ENCODE measurements at places on chromosomes 11 and 22.

DNA sequence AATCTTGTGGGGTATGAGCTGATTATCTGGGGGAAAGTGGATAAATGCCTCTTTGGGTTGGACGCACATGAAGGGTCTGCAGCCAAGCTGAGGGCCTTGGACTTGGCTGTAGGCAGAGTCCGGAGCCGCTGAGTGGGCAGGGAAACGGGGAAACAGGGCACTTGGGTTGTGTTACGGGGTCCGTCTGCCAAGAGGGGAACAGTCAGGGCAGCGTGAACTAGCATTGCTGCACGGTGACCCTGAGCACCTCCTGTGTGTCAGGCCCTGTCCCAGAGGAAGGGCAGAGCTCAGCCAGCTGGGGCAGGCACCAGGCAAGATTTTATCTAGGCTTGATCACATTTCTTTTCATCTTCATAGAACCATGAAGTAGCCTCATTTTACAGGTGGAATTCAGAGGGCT is 11.9 kb downstream of the FAM83F start:
- DNase-seq, result no peak

DNA sequence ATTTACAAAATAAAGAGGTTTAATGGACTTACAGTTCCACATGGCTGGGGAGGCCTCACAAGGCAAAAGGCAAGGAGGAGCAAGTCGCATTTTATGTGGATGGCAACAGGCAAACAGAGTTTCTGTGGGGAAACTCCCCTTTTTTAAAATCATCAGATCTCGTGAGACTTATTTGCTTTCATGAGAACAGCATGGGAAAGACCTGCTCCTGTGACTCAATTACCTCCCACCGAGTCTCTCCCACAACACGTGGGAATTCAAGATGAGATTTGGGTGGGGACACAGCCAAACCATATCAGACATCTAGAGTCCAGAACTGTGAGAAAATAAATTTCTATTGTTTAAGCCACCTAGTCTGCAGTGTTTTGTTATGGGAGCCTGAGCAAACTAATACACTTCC is 80.8 kb downstream of the ME3 start:
- no peak for DNase-seq

GRCh38 chr11:82631722-82632630 is 101.7 kb downstream of the FAM181B start:
- DNase-seq, result no peak

GRCh38 chr11:23569547-23569946 is 709.3 kb upstream of the CCDC179 start:
- no peak for DNase-seq

DNA sequence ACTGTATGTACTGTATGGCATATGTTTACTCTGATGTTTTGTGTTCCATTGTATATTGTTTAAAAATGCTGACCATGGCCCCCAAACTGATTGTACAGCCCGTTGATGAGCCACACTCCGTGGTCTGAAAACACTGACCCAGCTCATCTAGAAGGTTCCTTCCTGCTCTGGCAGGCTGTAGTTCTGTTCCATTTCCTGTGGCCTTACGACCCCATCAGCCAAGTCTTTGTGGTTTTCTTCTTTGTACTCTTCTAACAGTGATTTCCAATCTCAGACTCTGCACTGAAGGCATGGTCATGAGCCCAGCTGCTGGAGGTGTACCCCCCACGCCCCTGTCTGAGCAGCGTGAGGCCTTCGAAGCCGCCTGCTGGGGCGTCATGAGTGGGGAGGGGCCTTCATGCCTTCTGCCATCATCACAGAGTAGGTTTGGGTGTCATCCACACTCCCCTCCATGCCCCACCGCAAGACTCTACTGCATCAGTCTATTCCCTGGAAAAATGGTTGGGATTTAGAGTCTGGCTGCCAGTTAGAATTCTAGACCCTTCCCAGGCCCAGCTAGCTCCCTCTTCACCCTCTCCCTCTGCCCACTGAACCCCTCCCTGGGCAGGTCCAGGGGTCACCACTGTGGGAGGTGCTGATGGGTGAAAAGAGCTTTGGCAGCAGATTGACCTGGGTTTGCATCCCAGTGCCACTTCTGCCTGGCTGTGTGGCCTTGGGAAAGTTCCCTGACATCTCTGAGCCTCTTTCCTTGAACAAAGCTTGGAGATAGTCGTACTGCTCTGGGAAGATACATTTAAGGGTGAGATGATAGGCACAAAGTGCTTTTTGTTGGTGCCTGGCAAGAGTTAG is 11.3 kb upstream of the C11orf96 start:
- DNase-seq, result no peak

- DNase-seq, result no peak
Observed at GRCh38 chr22:44181033-44181911, 547 bp downstream of the PARVG start.

- DNase-seq, result no peak
Observed at GRCh38 chr11:77654770-77655434, 17.3 kb upstream of the CLNS1A start.

DNA sequence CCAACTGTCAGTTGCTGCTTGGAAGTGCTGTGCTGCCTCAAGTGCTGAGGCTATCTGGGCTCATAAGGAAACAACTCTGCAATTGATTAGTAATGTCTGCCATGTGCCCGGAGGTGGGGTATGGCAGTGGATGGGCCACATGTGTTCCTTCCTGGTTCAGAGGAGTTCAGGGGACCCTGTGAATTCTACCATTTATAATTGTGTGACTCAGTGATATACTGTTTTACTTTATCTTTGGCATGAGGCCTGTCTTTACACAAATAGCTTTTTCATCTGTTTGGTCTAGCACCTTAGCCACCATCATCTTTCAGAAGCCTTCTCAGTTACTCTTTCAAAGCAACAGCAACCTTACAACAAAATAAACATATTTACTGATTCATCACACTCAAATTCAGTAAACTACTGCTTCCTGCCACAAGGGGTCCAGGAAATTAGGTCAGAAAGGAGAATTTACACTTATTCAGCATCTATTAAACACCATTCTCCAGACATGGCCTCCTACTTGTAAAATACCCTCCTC is 20.9 kb downstream of the DKK3 start:
- DNase-seq, result no peak

DNA sequence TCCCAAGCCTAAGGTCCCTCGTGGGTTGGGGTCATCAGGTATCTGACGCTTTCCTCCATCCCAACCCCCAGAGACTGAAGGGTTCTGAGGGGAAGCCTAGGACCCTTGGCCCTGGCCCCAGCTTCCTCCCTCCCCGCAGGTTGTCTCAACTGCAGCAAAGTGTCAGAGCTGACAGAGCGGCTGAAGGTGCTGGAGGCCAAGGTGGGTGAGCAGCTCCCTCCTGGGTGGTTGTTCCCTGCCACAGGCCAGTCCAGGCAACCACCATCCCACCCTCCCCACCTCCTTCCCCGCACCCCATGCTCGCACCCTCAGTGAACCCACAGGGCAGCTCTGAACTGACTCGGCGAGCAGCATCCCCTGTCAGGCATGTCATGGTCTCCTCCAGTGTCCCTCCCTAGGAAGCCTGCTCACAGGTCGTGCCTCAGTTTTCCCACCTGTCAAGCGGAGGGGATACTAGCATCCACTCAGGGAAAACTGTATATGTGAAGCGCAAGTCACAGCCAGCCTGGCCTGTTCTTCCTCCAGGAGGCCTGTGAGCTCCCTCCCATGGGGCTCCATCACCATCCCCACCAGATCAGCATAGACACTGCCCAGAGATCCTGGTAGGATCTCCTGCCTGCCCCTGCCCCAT is 20.8 kb downstream of the EMID1 start:
- DNase-seq, result no peak

- no peak for DNase-seq
Observed at GRCh38 chr11:87397011-87397865, 359.5 kb downstream of the TMEM135 start.

- DNase-seq, result no peak
Observed at GRCh38 chr22:36778020-36778419, 2.1 kb upstream of the IFT27 start.

DNA sequence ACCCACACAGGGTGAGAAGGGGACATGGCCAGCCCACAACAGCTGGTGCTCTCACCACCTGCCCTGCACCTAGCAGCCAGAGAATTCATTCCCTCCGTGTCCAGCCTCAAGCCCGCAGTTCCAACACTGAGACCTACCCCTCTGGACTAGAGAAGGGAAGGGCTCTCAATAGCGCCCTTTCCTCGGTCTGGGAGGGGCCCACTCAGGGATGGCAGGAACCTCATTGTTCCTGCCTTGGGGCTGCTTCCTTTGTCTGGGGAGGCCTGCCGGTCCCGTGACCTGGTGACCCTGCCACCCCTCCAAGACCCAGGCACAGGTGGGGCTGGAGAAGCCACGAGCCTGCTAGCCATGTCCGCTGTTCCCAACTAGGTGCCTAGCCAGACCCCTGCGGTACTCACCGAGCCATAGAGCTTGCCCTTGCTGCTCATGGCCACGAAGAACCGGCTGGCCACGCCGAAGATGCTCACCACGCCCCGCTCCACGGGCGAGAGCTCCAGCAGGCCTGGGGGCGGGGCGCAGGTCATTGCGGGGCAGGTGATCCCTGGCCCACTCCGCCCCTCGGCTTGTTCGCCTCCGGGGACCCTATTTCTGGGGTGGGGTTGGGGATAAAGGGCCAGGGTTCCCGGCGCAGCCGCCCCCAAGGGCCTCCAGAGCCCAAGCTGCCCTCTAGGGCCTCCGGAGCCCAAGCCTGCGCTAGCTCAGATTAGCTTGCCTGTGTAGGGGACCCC is 1.4 kb downstream of the FGF4 start:
- no peak for DNase-seq

GRCh38 chr11:46643531-46643930 is 26.2 kb downstream of the ATG13 start:
- DNase-seq, result no peak

GRCh38 chr22:19241593-19241906 is 50.0 kb downstream of the CLTCL1 start:
- DNase-seq, result no peak

GRCh38 chr22:25095869-25096268 is 103.8 kb upstream of the CRYBB3 start:
- no peak for DNase-seq

- no peak for DNase-seq
Observed at GRCh38 chr11:44263738-44264437, 46.1 kb downstream of the ALX4 start.

DNA sequence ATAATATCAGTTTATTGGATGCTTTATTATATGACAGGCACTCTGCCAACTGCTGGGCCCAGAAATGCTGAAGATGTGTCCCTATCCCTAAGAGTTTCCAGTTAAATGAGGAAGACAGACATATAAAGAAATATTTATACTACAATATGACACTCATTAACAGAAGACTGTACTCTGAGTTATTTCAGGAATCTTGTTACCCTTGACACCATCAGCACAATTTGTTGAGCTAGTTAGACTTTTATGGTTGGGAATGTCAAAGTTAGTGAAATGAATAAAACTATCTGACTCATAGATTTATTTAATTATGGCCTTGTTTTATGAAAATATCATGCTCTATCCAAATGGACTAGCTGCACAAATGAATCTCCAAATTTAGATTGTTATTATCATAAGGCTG is 25.6 kb upstream of the MSANTD4 start:
- no peak for DNase-seq

DNA sequence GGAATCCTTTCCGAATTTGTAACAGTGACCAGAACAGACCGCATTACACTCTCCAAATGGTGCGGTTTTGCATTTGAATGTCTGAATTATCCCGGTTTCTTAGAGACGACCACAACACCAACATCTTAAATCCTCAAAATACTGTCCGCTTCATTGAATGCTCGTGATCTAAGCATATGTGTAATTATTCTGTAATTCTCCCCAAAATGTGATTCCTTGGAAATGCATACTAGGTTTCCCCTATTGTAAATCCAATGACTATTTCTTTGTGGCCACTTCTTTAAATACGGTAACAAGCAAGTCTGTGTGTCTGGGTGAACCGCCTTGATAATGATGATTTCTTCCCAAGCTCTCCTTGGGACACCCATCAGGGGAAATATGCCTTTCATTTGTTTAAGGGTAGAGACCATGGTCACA is 87.3 kb upstream of the DBX1 start:
- DNase-seq, result no peak

DNA sequence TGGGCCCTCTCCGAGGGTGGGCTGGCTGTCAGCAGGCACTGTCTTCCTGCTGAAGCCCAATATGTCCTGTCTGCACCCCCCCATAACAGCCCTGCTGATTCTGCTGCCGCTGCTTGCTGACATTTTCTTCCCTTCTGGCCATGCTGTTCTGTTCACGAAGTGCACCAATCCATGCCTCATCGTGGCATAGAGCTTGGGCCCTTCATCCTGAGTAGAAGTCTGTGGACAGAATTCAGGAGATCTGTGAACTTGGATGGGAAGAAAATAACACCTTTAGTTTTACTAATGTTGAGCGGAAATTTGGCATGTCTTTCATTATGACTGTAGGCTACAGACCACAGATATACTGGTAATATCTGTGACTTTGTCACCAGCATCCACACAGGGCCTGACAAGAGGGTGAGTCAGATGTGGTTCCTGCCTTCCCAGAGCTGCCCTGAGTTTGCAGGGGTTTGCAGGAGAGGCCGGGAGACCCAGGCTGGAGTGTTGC is 14.1 kb upstream of the KIAA0930 start:
- no peak for DNase-seq

DNA sequence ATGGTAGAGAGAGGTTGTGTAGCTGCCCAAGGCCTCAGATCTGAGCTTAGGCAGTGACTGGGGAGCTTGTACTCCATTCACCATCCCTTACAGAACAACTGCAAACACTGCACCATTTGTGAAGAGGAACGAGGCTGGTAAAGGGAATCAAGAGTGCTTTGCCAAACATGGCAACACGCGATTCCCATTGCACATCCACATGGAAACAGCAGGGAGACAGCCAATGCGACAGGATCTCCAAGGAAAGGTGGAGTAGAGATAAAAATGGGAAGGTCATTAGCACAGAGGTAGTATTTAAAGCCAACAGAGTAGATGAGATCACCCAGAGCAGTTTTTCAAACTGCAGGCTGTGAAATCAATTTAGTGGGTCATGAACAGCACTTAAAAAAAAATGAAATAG is 42.0 kb downstream of the TCF20 start:
- DNase-seq, result no peak

DNA sequence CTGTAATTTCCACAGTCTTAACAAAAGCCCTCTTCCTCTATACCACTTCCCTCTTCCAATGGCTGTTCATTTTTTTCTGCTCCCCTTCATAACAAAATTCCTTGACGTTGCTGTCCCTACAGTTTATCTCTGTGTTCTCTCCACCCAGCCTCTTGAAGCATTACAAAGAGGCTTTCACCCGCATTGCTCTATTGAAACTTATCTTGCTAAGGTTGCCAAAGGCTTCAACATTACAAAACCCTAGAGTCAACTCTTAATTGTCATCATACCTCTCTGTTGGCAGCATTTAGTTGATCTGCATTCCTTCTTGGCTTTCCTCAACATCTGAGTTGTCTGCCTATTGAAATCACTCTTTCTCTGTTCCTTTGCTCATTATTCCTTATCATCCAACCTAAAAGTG is 1055.7 kb downstream of the JRKL start:
- DNase-seq, result no peak

DNA sequence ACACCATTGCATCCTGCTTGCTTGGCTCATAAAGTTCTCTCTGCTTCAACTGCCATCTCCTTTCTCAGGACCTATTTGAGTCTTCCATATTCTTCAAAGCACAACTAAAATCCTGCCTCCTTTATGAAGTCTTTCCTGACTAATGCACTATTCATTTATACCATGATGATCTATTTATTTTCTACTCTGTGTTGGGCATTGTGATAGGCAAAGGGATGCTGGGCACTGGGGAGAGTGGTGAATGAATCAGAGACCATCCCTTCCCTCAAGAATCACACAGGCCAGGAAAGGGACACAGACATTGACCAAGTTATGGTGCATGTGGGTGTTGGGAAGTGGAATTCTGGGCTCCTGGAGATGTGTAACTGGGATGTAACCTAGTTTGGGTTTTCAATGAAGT is 86.9 kb downstream of the CACNG2 start:
- DNase-seq, result no peak

All from left renal pelvis (tissue), 4 donors.